Activated naive CD4-positive, alpha-beta T cell treated with anti-CD3 and anti-CD28 coated beads for 36 hours (primary cell): ENCODE measurements at places on chromosomes 11 and 22.

GRCh38 chr11:38130976-38131375, 1532.9 kb upstream of the RAG2 start:
- H3K4me3 ChIP-seq, result no peak overlapping the region

GRCh38 chr11:118572981-118573550, 857 bp downstream of the ARCN1 start:
- H3K27me3 ChIP-seq, result no peaks in the 10 kb centered on the region
- peak; percentile 57 for DNase-seq
- H3K4me1 ChIP-seq, result peaks cover 58% of the 10 kb centered on the region
- peak overlapping the region; percentile 91 for H3K4me3 ChIP-seq
- H3K27ac ChIP-seq, result peak overlapping the region; percentile 94

- peaks cover 4% of the 10 kb centered on the region for H3K27me3 ChIP-seq
- no peaks in the 10 kb centered on the region for H3K4me1 ChIP-seq
- DNase-seq, result no peak
- H3K27ac ChIP-seq, result no peak overlapping the region
- no peaks in the 10 kb centered on the region for H3K36me3 ChIP-seq
- H3K4me3 ChIP-seq, result no peak overlapping the region
Observed at GRCh38 chr11:93869830-93870229, 19.4 kb upstream of the VSTM5 start.

DNA sequence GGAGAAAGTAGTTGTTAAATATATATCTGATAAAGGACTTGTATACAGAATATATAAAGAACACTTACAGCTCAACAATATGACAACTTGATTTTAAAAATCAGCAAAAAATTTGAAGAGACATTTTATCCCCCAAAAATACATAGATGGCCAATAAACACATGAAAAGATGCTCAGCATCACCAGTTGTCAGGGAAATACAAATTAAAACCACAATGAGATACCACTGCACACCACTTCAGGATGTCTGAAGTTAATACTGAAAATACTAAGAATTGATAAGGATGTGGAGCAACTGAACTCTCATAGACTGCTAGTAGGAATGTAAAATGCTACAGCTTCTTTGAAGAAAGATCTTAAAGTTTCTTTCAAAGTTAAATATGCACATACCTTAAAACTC, 49.2 kb downstream of the KREMEN1 start:
- no peak for DNase-seq
- H3K4me3 ChIP-seq, result no peak overlapping the region
- H3K4me1 ChIP-seq, result no peaks in the 10 kb centered on the region
- no peaks in the 10 kb centered on the region for H3K36me3 ChIP-seq

- no peaks in the 10 kb centered on the region for H3K27me3 ChIP-seq
- DNase-seq, result no peak
- no peak overlapping the region for H3K27ac ChIP-seq
- no peaks in the 10 kb centered on the region for H3K4me1 ChIP-seq
Observed at GRCh38 chr22:43198126-43198525, 11.2 kb upstream of the TTLL12 start.

GRCh38 chr11:57426929-57427726, at the start of gene SLC43A3:
Gene SLC43A3, minus strand, starts transcription at chr11:57427121. Its CDS starts 949 bp downstream, at chr11:57426172.
- peaks cover 45% of the 10 kb centered on the region for H3K36me3 ChIP-seq
- peak; percentile 84 for DNase-seq
- H3K4me1 ChIP-seq, result peaks cover 33% of the 10 kb centered on the region
- H3K4me3 ChIP-seq, result peak within 1 kb of the TSS; percentile 95

GRCh38 chr11:34609850-34610249, 11.0 kb upstream of the EHF start:
- H3K4me1 ChIP-seq, result peaks cover 15% of the 10 kb centered on the region
- no peak for DNase-seq
- peaks cover 5% of the 10 kb centered on the region for H3K27me3 ChIP-seq
- no peak overlapping the region for H3K27ac ChIP-seq
- no peak overlapping the region for H3K4me3 ChIP-seq

DNA sequence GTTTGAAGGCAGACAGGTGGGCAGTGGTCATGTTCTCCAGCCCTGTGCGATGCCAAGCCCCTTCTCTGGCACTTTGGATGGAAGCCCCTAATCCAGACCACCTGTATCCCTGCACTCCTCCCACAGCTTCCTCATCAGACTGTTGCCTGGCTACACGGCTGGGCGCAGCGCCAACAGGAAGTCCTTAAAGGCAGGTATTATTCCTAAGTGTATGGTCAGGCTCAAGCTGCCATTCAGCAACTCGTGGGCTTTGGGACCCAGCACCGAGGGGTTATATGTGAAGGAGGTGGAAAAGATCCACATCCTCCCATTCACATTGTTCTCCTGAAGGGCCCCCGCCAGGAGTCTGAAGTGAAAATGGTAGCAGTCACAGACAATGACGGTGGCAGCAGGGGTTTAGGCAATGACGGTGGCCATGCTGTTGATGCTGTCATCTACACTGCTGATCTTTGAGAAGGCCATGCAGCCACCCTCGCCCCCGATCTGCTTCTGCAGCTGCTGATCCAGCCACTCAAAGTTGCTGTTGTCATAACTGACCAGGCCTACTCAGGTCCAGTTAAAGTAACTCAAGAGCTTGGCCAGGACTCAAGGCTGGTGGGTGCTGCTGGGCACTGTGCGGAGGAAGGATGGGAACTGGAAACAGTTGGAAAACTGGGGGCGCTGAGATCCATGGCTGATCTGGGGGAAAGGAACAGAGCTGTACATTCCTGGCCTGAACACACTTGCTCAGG, 27.7 kb downstream of the OR6Q1 start:
- DNase-seq, result no peak
- H3K4me3 ChIP-seq, result no peak overlapping the region
- no peaks in the 10 kb centered on the region for H3K36me3 ChIP-seq
- no peak overlapping the region for H3K27ac ChIP-seq
- peaks cover 4% of the 10 kb centered on the region for H3K27me3 ChIP-seq
- H3K4me1 ChIP-seq, result no peaks in the 10 kb centered on the region

DNA sequence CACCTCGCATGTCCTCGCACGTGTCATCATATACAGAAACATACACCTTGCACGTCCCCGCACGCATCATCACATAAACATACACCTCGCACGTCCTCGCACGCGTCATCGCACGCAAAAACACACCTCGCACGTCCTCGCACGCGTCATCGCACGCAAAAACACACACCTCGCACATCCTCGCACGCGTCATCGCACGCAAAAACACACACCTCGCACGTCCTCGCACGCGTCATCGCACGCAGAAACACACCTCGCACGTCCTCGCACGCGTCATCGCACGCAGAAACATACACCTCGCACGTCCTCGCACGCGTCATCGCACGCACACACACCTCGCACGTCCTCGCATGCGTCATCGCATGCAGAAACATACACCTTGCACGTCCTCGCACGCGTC, 16.7 kb downstream of the IGSF9B start:
- H3K4me3 ChIP-seq, result no peak overlapping the region
- no peaks in the 10 kb centered on the region for H3K27me3 ChIP-seq
- H3K27ac ChIP-seq, result no peak overlapping the region
- peaks cover 32% of the 10 kb centered on the region for H3K36me3 ChIP-seq
- DNase-seq, result no peak
- H3K4me1 ChIP-seq, result peaks cover 12% of the 10 kb centered on the region
